ENCODE measurements at places on chromosomes 7 and 10. TPM values are rescaled to one million over a fixed set of nuclear protein-coding genes. Genes with fewer than 3 reads are reported as not detected.

GIMAP8 gene
- 9.6 TPM for total RNA-seq

CFAP43 gene
- total RNA-seq = 0.25 TPM

GRCh38 chr7:2641406-2642393 is 9.9 kb downstream of the TTYH3 start:
- H3K27ac ChIP-seq = peak overlapping the region; percentile 81
- H3K36me3 ChIP-seq = no peaks in the 10 kb centered on the region
- H3K4me3 ChIP-seq = peak overlapping the region; percentile 34
- DNase-seq = no peak
- no peaks in the 10 kb centered on the region for H3K27me3 ChIP-seq
- peaks cover 76% of the 10 kb centered on the region for H3K4me1 ChIP-seq

GRCh38 chr7:141562036-141562435 is 10.8 kb downstream of the AGK start:
- H3K36me3 ChIP-seq = no peaks in the 10 kb centered on the region
- no peaks in the 10 kb centered on the region for H3K4me1 ChIP-seq
- no peak overlapping the region for H3K27ac ChIP-seq
- no peaks in the 10 kb centered on the region for H3K27me3 ChIP-seq

- no peaks in the 10 kb centered on the region for H3K36me3 ChIP-seq
- no peak overlapping the region for H3K4me3 ChIP-seq
- no peaks in the 10 kb centered on the region for H3K4me1 ChIP-seq
Measured at GRCh38 chr7:46658281-46658680, 737.2 kb upstream of the IGFBP3 start.

- DNase-seq = no peak
- H3K27ac ChIP-seq = no peak overlapping the region
- no peaks in the 10 kb centered on the region for H3K27me3 ChIP-seq
- H3K4me3 ChIP-seq = no peak overlapping the region
- no peaks in the 10 kb centered on the region for H3K36me3 ChIP-seq
Measured at GRCh38 chr7:117249696-117250095, 73.2 kb downstream of the WNT2 start.

DNA sequence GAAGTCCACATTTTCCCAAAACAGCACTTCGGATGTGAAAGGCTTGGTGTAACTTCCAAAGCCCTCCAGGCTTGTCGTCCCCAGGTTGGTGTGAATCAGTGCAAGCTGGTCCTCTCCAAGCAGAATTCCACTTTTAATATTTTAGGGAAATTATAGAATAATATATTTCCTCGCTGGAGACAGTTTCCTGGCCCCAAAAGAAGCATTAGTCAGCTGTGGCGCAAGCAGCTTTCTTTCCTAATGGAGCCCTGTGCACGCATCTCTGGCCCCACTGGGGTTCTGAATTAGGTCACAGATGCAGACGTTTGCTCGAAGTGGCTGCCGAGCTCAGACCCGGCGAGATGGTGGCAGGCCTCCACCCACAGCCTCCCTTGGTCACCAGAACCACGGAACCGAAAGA is 33.3 kb upstream of the MNX1 start:
- DNase-seq = peak; percentile 69
- H3K36me3 ChIP-seq = no peaks in the 10 kb centered on the region
- no peaks in the 10 kb centered on the region for H3K4me1 ChIP-seq
- no peaks in the 10 kb centered on the region for H3K27me3 ChIP-seq

GRCh38 chr7:29063236-29063635 is 83.1 kb downstream of the CPVL start:
- H3K4me3 ChIP-seq = no peak overlapping the region
- H3K4me1 ChIP-seq = no peaks in the 10 kb centered on the region
- no peak for DNase-seq
- H3K36me3 ChIP-seq = no peaks in the 10 kb centered on the region
- H3K27ac ChIP-seq = no peak overlapping the region

DNA sequence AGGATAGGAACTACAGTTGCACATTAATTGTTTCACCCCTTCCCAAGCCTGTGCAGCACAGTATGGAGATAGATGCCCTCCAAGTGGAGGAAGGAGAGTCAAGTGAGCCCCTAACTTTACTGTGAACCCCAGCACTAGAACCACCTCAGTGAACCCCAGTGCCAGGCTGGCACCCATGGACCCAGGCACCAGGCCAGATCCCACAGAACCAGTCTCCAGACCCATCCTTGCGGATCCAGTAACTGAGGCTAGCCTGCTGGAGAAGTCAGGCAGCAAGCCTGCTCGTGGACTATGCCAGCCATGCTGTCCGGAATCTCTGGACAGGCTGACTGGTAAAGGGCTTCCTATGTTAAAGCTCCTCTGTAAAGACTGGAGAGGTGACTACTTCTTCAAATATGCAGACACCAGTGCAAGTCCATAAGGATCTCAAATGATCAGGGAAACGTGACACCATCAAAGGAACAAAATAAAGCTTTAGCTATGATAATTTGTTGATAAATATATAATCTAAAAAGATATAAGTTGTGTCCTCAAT is 27.7 kb downstream of the SHOC2 start:
- H3K4me1 ChIP-seq = peaks cover 21% of the 10 kb centered on the region
- no peak overlapping the region for H3K27ac ChIP-seq
- no peaks in the 10 kb centered on the region for H3K27me3 ChIP-seq
- H3K36me3 ChIP-seq = no peaks in the 10 kb centered on the region
